ENCODE measurements at places on chromosomes 1 and 21. TPM values are rescaled to one million over a fixed set of nuclear protein-coding genes. Genes with fewer than 3 reads are reported as not detected.

The MARK1 gene
- total RNA-seq: 1.1 TPM

The SLC30A2 gene
- total RNA-seq: not detected

The FCAMR gene
- total RNA-seq: 0.14 TPM

The LRRC38 gene
- total RNA-seq: not detected

The MAP10 gene
- 2.3 TPM for total RNA-seq

The GRIK1 gene
- total RNA-seq: not detected

The PLPPR4 gene
- not detected for total RNA-seq

The TFF2 gene
- total RNA-seq: not detected

The MPL gene
- total RNA-seq: not detected

The RAP1GAP gene
- total RNA-seq: 23.7 TPM

The RNF223 gene
- total RNA-seq: not detected

The CDCA8 gene
- total RNA-seq: 14.5 TPM

The GBP7 gene
- not detected for total RNA-seq

The LY9 gene
- not detected for total RNA-seq

The RIPPLY3 gene
- not detected for total RNA-seq

The ST3GAL3 gene
- 18.0 TPM for total RNA-seq

The PRAMEF27 gene
- not detected for total RNA-seq

The KRTAP19-3 gene
- not detected for total RNA-seq

The DENND2C gene
- total RNA-seq: 0.84 TPM

The LRRC53 gene
- not detected for total RNA-seq

The HOOK1 gene
- total RNA-seq: 5.5 TPM

The SPATA46 gene
- not detected for total RNA-seq

The RGS7 gene
- total RNA-seq: not detected

The THEM5 gene
- not detected for total RNA-seq

The AMY2A gene
- not detected for total RNA-seq

The STUM gene
- total RNA-seq: not detected

The PRCC gene
- total RNA-seq: 29.4 TPM

The CFHR2 gene
- total RNA-seq: not detected

The C1orf210 gene
- not detected for total RNA-seq

The C4BPA gene
- total RNA-seq: not detected

The FPGT gene
- 6.3 TPM for total RNA-seq

The PYCR2 gene
- 112 TPM for total RNA-seq

The INSRR gene
- total RNA-seq: not detected

The LCE1D gene
- not detected for total RNA-seq

The SMIM1 gene
- 29.9 TPM for total RNA-seq

The SPRR1B gene
- total RNA-seq: not detected

The SLFNL1 gene
- not detected for total RNA-seq

The DNAJC8 gene
- 81.2 TPM for total RNA-seq

The TTF2 gene
- total RNA-seq: 12.7 TPM

The GNAT2 gene
- total RNA-seq: not detected

The LIN28A gene
- not detected for total RNA-seq

The SERPINC1 gene
- not detected for total RNA-seq

The MAB21L3 gene
- total RNA-seq: 1.3 TPM

The CLCA2 gene
- not detected for total RNA-seq

The RHEX gene
- 1.1 TPM for total RNA-seq

The GPA33 gene
- not detected for total RNA-seq

The CR1L gene
- not detected for total RNA-seq

The ATAD3C gene
- total RNA-seq: not detected

The SAMD13 gene
- total RNA-seq: 2.5 TPM

The RGL1 gene
- 0.91 TPM for total RNA-seq

The RCC1 gene
- total RNA-seq: 87.3 TPM

The FH gene
- 121 TPM for total RNA-seq

The C1orf185 gene
- not detected for total RNA-seq

Measured in Caki2 (cell line).